ENCODE measurements at places on chromosomes 5 and 9.

DNA sequence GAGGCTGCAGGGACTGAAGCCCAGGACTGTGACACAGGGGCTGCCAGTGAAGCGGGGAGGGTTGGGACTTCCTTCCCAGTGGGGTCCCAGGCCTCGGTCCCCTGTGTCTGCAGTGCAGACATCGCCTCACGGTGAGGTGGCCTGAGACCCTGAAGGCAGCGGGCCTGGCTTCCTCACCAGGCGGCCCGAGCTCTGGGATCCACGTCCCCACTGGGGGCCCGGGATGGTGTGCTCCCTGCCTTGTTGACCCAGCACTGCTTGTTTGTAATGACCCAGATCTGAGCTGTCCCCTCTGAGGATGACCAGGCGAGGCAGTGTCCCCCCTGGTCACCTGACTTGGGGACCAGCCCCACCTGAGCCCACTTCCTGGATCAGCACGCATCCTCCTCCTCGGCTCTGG is 53.1 kb downstream of the COL5A1 start:
- no peak for DNase-seq

DNA sequence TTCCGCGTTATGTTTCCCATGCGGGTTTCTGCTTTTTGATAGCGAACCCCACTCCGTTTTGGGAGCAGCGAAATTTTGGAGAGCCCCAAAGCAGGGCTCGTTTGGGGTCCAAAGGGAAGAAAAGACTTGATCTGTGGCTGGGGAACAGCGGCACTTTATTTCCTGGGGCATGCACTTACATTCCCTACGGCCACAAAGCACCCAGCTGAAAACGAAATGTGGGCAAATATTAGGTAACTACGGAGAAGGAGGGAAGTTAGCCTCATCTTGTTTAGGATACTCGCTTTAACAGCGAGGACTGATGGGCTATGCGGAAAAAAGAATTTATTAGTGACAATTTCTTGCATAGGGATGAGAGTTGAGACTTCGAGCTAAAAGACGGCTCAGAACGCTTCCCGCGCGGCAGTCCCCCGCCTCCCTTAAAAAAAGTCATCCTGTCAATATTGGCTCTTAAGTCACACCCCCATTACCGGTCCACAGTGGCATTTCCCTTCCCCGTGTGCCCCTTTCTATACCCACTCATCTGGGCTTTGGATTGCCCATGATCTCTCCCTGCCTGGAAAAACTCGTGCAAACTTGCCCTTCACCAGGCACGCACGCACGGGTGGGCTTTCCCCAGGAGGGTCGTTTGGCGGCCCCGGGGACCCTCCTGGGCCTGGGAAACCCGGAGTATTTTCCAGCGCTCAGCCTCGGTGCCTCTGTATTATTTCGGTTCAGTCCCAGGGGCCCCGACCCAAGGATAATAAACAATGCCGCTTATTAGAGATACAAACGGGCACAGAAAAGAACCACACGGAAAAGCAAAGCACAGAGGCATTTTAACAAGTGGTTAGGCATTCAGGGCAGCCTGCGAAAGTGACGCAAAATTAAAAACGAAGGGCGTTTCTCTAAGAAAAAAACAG is 35.8 kb upstream of the NFIB start:
- DNase-seq: no peak

DNA sequence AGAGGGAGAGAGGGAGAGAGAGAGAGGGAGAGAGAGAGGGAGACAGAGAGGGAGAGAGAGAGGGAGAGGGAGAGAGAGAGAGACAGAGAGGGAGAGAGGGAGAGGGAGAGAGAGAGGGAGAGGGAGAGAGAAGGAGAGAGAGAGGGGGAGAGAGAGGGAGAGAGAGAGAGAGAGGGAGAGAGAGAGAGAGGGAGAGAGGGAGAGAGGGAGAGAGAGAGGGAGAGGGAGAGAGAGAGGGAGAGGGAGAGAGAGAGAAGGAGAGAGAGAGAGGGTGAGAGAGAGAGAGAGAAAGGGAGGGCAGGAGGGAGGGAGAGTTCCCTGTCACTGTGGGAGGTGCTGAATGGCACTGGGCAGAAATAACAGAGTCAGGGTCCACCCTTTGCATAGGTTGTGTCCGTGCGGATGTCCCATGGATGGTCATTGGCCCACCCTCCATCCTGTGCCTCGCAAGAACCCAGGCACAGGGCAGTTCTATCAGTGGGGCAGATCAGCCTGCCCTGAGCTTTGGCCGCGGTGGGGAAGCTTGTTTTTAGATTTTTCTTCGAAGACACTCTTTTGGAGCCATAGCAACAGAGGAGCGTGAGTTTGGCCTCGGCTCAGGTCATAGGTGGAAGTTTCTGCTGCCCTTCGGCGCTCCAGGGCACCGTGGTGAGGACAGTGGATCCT is 30.1 kb downstream of the ADAMTSL2 start:
- DNase-seq: no peak

DNA sequence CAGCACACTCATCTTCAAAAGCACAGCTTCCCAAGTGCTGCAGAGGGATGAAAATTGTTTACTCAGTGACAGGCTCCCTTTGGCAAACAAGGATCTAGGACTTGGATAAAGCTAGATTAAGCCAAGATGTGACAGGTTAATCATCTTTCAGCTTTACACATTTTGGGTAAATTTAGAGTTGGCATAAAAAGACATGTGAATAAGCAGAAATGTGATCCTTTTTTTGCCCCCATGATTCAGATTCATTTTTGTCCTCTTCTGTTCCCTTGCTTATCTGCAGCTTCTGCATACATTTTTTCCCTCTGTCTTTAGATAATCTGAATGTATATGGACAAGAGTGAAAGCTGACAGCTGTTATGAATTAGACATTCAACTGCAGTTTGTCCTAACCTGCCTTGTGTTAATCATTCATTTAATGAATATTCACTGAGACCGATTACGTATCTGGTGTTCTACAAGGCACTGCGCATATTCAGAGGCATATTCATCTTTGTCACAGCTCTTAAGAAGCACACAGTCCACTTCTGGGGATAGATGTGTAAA is 19.6 kb downstream of the ADAMTSL1 start:
- DNase-seq: no peak

DNA sequence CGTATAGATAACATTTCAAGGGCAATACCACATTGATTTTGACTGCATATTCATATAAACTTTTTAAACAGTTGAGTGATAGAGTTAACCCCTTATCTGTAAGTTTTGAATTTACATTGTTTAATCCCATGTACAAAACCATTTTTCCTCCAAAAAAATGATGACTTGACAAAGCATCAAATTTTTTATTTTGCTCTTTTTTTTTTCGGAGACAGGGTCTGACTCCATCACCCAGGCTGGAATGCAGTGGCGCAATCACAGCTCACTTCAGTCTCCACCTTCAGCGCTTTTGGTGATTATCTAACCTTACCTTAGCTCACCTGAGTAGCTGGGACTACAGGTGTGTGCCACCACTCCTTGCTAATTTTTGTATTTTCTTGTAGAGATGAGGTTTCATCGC is 1670.1 kb upstream of the CDH9 start:
- no peak for DNase-seq

DNA sequence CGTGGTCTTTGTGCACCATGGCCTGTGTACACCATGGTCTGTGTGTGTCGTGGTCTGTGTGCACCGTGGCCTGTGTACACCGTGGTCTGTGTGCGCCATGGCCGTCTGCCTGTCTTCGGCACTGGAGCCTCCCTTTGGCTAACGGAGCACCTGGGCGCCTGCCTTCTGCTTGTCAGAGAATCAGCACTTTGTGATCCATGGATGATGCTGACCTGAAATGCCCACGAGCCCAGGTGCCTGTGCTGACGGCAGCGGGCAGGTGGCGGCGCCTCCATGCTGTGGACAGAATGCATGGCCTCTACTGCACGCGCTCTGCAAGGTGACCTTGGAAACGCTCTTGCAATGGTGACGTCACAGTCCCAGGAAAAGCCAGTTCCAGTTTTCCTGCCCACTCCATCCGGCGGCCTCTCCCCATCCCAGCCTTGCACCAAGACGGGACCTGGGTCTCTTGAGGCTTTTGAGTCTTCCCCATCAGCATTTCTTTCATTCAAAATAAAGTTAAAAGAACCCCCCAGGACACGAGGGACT is 14.6 kb downstream of the LCN9 start:
- no peak for DNase-seq

GRCh38 chr9:34628656-34629490 is at the start of gene ARID3C:
Gene ARID3C, minus strand, starts transcription at chr9:34629066. Its CDS starts 1,052 bp downstream, at chr9:34628014.
- no peak for DNase-seq

DNA sequence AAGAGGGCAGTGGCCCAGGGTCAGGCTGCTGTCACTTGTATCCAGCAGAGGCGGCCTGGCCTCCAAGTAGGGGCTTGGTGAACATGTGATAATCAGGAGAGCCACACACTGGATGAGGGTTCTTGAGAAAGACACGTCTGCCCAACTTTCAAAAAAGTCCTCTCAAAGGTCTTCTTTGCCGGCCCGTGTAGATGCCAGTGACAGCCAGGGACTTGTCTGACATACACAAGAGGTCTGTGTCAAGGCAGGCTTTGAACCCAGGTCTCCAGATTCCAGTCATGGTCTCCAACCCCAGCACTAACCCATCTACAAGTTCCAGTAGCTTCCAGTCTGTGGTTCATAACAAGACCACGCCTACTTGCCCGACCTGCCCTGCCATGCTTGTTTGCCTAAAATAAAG is 7.9 kb upstream of the AMBP start:
- no peak for DNase-seq
